Activated naive CD8-positive, alpha-beta T cell treated with anti-CD3 and anti-CD28 coated beads, Interleukin-2, amount 50 U/mL, for 16 hours (primary cell): ENCODE measurements at places on chromosomes 3 and 15.

- no peak for DNase-seq
Observed at GRCh38 chr3:135301670-135302069, 506.6 kb downstream of the EPHB1 start.

DNA sequence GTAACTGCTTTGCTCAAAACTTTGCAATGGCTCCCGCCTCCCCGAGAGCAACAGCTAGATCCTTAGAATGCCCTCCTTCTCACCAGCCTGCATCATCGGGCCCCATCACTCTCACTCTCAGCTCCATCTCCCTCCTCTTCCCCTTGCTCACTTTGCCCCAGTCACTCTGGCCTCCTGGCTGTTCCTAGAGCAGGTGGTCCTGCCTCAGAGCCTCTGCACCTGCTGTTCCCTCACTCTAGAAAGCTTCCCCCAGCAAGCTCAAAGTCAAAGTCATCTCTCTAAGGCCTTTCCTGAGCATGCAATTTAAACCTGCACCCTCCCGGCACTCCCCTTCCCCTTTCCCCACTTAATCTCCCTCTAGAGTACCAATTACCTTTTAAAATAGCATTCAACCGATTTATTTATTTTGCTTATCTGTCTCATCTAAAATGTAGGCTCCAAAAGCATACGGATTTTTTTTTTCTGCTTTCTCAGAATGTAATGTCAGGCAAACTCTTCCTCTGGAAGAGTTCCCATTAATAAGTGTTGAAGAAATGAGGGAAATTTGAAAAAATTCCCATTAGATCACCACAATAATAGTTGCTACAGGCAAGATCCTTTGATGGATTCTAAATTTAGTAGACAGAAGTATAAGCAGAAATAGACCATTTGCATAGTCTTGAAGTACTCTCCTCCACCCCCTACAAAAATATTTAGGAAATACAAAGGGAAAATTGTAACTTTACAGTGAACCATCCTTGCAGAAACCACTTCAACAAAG is 15.9 kb upstream of the HES1 start:
- no peak for DNase-seq

DNA sequence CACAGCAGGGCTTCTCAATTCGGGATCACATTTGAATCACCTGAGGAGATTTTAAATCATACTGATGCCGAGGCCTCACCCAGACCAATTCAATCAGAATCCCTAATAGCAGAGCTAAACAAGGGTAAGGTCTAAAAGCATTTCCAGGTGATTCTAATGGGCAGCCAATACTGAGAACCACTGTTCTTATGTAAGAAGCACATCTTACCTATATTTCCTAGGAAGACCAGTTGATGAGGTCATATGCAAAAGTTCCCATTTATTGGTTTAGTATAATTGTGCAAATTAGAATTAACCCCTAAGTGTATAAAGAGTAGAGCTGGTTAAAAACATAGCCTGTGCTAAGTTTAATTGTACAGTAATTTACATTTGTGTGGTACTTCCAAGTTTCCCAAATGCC is 2.1 kb downstream of the TIGIT start:
- no peak for DNase-seq

- no peak for DNase-seq
Observed at GRCh38 chr3:77412584-77412983, 372.7 kb downstream of the ROBO2 start.

- no peak for DNase-seq
Observed at GRCh38 chr3:114356066-114356465, 62.2 kb downstream of the TIGIT start.

- no peak for DNase-seq
Observed at GRCh38 chr15:85767785-85768529, 26.8 kb downstream of the KLHL25 start.

DNA sequence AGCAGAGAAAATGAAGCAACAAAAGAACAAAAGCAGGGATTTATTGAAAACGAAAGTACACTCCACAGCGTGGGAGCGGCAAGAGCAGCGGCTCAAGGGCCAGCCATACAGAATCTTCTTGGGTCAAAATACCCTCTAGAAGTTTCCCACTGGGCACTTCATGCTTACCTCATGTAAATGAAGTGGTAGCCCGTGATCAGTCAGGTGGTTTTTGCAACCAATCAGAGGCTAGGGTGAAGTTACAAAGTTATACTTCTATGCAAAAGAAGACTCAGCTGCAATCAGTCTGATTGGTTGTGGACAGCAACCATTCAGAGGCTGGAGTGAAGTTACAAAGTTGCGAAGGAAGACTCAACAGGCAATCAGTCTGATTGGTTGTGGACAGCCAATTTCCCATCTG is 37.8 kb upstream of the TRH start:
- no peak for DNase-seq

DNA sequence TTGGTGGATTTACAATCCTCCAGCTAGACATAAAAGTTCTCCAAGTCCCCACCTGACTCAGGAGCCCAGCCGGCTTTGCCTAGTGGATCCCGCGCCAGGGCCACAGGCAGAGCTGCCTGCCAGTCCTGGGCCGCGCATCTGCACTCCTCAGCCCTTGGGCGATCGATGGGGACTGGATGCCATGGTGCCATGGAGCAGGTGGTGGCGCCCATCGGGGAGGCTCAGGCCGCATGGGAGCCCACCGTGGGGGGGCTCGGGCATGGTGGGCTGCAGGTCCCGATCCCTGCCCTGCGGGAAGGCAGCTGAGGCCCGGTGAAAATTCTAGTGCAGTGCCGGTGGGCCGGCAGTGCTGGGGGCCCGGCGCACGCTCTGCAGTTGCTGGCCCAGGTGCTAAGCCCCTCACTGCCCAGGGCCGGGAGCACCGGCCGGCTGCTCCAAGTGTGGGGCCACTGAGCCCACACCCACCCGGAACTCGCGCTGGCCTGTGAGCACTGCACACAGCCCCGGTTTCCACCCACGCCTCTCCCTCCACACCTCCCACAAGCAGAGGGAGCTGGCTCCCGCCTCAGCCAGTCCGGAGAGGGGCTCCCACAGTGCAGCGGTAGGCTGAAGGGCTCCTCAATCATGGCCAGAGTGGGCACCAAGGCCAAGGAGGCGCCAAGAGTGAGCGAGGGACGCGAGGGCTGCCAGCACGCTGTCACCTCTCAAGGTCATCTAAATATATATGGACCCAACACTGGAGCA is 38.8 kb upstream of the IGSF11 start:
- DNase-seq: no peak

GRCh38 chr15:21267671-21268395 is 172.5 kb downstream of the POTEB3 start:
- no peak for DNase-seq

- DNase-seq: no peak
Observed at GRCh38 chr15:95865330-95865739, 465.2 kb upstream of the NR2F2 start.

GRCh38 chr3:70383360-70383831 is 71.0 kb upstream of the MDFIC2 start:
- DNase-seq: no peak
